Kidney (tissue), 22 donors: ENCODE measurements at places on chromosomes 13 and 19. TPM values are rescaled to one million over a fixed set of nuclear protein-coding genes. Genes with fewer than 3 reads are reported as not detected.

DNA sequence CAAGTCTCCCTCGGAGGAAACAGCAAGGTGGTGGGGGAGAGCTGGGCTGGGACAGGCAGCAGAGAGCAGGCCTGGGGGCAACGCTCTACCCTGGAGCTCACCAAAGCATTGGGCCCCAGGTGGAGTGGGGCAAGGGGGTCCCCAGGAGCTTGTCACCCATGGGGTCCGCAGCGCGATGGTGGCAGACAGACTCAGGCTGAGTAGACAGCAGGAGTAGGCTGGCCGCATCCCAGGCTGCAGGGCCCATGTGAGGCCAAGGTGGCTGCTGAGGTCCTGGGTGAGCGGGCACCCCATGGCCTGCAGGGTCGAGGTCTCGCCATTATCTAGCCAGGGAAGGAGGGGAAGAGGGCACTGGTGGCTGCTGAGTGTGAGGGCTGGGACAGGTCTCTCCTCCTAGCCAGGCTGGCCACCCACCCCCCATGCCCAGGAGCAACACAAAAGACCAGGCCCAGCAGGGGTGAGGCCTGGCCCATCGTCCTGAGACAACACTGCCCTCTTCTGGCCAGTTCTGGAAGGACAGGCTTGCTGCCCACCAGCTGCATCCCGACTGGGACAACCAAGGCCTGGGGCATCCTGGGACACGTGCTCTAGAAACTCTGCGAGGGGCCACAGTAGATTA is 33.1 kb downstream of the CEBPG start:
- H3K4me1 ChIP-seq = no peaks in the 10 kb centered on the region
- H3K36me3 ChIP-seq = no peaks in the 10 kb centered on the region
- no peaks in the 10 kb centered on the region for H3K27me3 ChIP-seq

DNA sequence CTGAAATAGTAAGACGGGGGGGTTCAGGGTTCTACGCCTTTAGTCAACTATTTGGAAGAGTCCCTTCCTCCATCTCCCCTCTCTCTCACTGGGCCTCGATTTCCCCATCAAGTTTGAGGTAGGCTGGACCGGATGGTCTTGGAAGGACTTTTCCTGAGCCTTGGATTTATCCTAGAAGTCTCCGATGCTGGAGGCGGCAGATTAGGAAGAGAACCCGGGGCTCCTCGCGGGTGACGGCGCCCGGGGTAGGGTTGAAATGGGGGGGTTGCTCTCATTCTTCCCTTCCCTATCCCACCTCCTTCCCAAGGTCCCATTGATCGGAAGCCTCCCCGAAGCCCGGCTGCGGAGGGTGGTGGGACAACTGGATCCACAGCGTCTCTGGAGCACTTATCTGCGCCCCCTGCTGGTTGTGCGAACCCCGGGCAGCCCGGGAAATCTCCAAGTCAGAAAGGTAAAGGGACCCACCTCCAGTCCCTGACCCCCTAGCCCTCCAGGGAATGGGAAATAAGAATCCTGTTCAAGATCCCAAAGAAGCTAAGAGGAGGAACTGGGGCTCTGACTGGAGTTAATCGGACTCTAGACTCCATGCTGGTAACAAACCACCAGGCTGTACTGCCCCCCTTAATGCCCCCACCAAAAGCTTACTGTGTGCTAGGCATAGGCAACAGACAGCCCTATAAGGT is 781 bp downstream of the QPCTL start:
- peak overlapping the region; percentile 90 for H3K27ac ChIP-seq
- no peaks in the 10 kb centered on the region for H3K27me3 ChIP-seq
- peak overlapping the region; percentile 92 for H3K4me3 ChIP-seq
- peak; percentile 88 for DNase-seq
- H3K36me3 ChIP-seq = no peaks in the 10 kb centered on the region

DNA sequence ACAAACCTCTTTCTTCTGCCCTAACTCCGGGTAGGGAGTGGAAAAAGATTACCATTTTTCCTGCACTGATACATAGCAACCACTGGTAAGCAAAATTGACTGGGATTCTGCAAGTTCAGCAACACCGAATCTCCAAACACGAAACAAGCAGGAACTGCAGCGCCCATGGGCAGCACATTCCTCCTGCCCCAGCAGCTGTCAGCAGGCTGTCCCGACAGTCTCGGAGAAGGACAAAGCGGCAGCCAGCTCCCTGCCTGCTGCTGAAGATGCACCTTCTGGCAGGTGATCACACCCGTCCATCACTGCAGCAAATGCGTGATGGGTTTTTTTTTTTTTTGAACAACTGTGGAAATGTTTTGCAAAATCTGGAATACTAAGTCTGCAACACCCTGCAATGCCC is 6.7 kb downstream of the TMTC4 start:
- no peak overlapping the region for H3K27ac ChIP-seq
- no peaks in the 10 kb centered on the region for H3K27me3 ChIP-seq
- no peaks in the 10 kb centered on the region for H3K4me1 ChIP-seq
- no peaks in the 10 kb centered on the region for H3K36me3 ChIP-seq

DNA sequence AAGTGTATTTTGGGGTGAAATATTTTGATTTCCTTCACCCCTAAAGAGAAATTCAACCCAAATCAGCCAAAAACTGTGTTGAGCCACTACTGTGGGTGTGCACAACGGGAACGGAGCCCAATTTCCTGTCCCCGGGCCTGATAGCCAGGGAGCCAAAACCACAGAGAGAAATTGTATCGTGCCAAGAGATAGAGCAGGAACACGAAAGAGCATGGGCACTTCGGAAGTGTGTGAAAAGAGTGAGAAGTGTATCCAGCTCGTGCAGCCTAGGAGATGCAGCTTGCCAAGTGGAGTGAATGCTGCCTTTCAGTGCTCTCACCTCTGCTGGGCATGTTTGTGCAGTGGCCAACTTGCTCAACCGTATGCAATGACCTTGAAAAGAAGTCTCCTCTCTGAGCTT is 19.4 kb upstream of the PLEKHF1 start:
- DNase-seq = no peak
- H3K36me3 ChIP-seq = no peaks in the 10 kb centered on the region
- H3K27me3 ChIP-seq = no peaks in the 10 kb centered on the region
- no peaks in the 10 kb centered on the region for H3K4me1 ChIP-seq
- H3K27ac ChIP-seq = no peak overlapping the region
- no peak overlapping the region for H3K4me3 ChIP-seq

DNA sequence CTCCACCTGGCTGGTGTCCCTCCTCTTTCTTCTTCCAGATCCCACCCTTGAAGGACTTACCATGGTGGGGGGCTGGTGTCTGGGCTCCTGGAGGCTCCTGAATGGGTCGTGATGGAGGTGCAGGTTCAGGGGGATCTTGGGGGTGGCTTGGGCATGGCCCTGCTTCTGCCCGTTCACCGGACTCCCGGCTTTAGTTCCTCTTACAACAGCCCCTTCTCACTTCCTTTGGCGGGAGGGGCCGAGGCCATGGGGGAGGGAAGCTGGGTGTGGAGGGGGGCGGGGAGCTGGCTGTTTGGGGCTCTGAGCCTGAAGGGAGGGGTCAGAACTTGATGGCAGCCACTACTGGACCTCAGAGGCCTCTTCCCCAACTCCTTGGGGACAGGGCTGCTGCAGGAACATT is at the start of gene MYO1F:
MYO1F (minus strand) TSS at position 196 of the 400 bp plus-strand sequence; CDS start at position 63, 133 bp downstream.
- H3K27me3 ChIP-seq = no peaks in the 10 kb centered on the region
- no peaks in the 10 kb centered on the region for H3K36me3 ChIP-seq
- H3K27ac ChIP-seq = no peak within 1 kb of the TSS
- no peaks in the 10 kb centered on the region for H3K4me1 ChIP-seq

DNA sequence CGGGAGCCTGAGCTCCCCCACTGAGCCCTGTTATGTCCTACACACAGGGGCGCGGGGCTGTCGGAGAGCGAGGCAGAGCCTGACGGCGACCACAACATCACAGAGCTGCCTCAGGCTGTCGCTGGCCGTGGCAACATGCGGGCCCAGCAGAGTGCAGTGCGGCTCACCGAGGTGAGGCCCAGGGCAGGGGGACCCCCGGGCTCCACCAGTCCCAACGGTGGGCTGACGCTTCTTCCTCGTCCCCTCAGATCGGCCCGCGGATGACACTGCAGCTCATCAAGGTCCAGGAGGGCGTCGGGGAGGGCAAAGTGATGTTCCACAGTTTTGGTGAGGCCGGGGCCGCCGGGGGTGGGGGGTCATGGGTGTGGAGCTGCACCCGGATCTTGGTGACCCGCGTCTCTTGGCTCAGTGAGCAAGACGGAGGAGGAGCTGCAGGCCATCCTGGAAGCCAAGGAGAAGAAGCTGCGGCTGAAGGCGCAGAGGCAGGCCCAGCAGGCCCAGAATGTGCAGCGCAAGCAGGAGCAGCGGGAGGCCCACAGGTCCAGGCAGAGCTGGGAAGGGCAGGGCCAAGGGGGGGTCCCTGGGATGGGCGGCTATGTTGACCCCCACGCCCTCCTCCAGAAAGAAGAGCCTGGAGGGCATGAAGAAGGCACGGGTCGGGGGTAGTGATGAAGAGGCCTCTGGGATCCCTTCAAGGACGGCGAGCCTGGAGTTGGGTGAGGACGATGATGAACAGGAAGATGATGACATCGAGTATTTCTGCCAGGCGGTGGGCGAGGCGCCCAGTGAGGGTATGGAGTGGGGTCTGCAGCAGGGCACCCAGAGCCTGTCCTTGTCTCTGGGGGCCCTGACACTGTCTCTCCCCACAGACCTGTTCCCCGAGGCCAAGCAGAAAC is 1.2 kb upstream of the P2RY11 start:
- H3K27me3 ChIP-seq = no peaks in the 10 kb centered on the region
- peaks cover 2% of the 10 kb centered on the region for H3K36me3 ChIP-seq
- H3K27ac ChIP-seq = no peak overlapping the region
- H3K4me3 ChIP-seq = no peak overlapping the region
- H3K4me1 ChIP-seq = peaks cover 8% of the 10 kb centered on the region

The FBXO27 gene
- total RNA-seq = 8.3 TPM

The SLC6A16 gene
- 3.7 TPM for total RNA-seq

The RNF17 gene
- not detected for total RNA-seq

The B3GNT8 gene
- 4.4 TPM for total RNA-seq

The FCER2 gene
- total RNA-seq = 1.0 TPM

The FUT2 gene
- total RNA-seq = 5.8 TPM
